GF-D8 (cell line): ENCODE measurements at places on chromosomes 2 and 18.

GRCh38 chr2:169358016-169358415, 4.3 kb downstream of the LRP2 start:
- DNase-seq: no peak

GRCh38 chr2:149145314-149146295, 107.1 kb downstream of the LYPD6B start:
- DNase-seq: no peak

DNA sequence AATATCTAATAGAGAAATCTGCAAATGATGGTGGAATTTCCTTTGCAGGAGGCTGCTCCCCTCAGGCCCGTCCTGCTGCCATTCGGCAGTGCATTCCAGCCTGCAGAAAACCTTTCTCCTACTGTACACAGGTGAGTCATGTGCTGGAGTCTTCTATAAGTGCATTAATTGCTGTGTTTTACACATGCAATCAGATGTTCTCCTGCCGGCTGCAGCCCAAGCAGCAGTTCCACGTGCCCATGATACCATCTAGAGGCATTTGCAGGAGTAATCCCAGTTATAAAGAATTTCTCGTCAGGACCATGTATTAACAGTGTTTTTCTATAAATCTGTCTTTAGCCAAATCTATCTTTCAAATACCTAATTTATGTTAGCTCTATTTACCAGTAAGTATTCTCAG, 304.7 kb upstream of the HNMT start:
- no peak for DNase-seq

DNA sequence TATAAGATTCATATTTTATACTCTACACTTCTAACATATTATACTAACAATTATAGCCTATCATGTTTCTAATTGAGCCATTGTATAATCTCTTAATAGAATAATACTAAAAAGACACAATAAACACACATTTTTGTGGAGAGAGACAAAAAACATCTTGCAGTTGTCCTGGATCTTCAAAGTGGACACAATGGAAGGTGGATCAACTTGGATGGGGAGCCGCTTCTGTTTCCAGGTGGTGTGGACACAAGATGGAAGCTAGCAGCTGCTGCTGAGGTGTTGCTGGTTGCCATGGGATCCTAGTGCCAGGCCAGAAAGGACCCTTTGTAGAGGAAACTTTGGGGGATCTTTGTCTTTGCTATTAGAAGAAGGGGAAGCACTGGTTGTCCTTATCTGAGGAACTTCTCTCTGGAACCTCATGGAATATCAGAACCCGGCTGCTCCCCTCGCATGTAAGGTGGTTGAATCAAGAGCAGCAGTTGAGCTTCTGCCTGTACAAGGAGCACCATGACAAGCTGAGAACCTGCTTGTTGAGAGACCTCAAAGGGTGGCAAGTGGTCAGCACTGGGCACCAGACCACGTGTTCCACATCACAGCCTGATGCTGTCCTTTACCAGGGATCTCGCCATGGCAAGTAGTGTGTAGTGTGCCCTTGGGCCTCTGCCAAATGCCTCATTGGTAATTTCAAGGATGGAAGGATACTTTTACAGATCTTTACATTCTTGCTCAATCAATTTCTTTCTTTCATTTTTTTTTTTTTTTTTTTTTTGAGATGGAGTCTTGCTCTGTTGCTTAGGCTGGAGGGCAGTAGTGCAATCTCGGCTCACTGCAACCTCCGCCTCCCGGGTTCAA, 232.2 kb downstream of the MYCN start:
- no peak for DNase-seq

- DNase-seq: no peak
Measured at GRCh38 chr18:68454511-68455228, 260.2 kb downstream of the TMX3 start.

GRCh38 chr18:37689841-37690240, 124.2 kb upstream of the CELF4 start:
- DNase-seq: no peak

DNA sequence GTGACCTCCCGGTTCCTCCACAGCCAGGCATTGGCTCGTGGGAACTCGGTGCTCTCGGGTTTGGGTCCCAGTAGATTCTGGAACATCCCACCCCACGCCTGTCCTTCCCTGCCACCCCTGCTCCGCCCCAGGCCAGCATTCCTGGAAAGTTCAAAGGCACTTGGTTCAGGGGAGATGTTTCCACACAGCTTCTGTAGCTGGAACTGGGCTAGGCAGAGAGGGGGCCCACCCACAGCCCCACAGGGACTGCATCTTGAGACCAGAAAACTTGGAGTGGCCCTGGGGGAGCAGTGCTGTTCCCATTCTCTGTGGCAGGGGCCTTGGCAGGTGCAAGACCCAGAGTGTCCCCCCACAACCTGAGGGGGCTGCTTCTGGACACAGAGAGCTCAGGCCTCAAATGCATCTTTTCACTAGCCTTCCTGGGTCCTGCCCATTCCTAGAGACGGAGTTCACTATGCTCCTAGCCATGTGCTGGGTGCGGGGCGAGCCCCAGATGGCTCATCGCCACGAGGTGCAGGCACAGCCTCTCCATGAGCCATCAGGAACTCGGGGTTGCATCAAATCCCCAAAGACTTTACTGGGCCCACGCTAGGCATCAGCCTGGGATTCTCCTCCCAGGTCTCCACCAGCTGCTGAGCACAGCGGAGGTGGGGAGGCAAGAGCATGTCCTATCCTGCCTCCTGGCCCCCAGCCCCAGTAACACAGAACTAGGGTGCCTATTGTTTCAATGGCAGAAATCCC, 68.7 kb downstream of the ZFP36L2 start:
- DNase-seq: no peak

GRCh38 chr2:156435718-156436496, at the start of gene GPD2:
TSS of gene GPD2 (plus strand) at chr2:156436379. CDS start at chr2:156476106, 39,727 bp downstream.
- peak; percentile 42 for DNase-seq

GRCh38 chr2:185835974-185836373, 97.4 kb downstream of the FSIP2 start:
- DNase-seq: no peak

- no peak for DNase-seq
Measured at GRCh38 chr2:176392744-176393414, 123.6 kb downstream of the MTX2 start.

GRCh38 chr2:56465491-56465890, 281.7 kb downstream of the CCDC85A start:
- DNase-seq: no peak

DNA sequence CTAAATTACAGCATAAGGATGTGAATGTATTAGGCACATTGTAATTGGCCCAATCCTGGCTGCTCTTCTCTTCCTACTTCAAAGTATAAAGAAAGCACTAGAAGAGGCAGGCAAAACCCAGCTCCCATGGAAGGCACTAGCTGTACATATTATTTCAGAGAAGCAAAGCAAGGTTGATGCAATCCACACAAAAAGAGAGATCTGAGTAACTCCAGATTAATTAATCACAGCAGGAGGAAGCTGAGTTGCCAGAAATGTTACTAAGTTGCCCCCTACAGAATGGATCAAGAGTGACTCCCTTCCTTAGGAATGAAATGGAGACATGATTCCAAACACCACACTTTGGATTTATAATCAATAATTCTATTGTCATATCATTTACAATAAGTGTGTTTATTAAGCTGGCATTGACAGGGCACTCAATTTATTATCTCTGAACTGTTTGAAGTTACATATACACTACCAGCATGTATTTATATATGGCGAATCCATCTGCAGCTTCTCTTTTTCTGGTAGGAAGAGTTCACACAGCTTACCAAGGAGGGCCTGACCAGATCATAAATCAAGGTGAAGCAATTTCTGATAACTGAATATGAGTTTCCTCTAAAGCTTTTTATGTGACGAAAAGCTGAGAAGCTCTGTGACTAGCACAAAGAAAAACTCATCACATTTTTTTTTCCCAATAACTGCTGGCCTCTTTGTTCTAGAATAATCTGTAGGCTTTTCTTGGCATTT, 393.1 kb upstream of the LYPD1 start:
- DNase-seq: no peak

- peak; percentile 2 for DNase-seq
Measured at GRCh38 chr2:58448065-58448507, 207.0 kb upstream of the FANCL start.

GRCh38 chr18:2967357-2967756, 45.6 kb downstream of the LPIN2 start:
- no peak for DNase-seq

GRCh38 chr2:10170256-10170655, 47.7 kb downstream of the RRM2 start:
- no peak for DNase-seq

DNA sequence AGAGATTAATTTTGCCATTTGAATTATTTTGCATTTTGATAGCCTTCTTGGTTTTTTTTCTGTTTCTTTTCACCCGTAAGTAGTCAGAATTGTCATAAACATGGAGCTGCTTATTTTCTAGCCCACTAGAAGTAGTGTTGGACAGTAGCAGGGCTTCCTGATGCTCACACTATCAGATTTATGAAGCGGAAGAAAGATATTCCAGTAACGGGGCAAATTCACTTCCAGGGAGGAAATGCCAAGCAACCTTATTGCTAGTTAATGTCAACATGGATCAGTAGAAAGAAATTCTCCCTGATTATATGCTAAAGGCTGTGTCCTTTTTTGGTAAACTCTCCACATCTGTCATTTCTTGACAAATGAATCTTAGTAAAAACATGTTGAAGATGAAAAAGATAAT, 19.2 kb upstream of the ADAM23 start:
- DNase-seq: no peak

DNA sequence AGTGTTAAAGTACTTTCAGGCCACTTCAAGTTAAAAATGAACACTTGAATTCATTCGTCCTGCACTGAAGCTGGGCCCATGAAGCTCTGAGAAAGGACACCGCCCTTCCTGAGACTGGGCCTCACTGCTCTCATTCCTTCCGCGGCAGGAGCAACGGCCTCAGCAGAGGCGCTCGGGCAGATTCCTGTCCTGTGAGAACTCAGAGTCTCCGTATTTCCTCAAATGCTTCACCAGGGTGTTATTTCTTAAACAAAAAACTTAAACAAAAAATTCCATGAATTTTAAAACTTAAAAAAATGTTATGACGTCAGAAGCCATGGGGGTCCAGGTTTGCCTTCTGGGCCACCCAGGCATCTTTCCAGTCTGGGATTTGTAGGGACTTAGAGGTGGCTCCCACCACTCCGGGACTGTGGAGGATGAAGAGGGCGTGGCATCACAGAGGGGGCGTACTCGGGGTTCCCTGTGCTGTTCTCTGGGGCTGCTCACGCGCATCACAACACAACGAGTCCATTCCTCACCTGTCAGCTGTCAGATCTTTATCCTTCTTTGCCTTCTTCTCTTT, 115.9 kb upstream of the ASB18 start:
- no peak for DNase-seq

GRCh38 chr2:44109166-44109565, 59.5 kb upstream of the PPM1B start:
- DNase-seq: no peak

- DNase-seq: no peak
Measured at GRCh38 chr2:224837558-224837957, 121.4 kb upstream of the CCDC195 start.

- DNase-seq: no peak
Measured at GRCh38 chr2:170340693-170341068, 162.7 kb downstream of the MYO3B start.

DNA sequence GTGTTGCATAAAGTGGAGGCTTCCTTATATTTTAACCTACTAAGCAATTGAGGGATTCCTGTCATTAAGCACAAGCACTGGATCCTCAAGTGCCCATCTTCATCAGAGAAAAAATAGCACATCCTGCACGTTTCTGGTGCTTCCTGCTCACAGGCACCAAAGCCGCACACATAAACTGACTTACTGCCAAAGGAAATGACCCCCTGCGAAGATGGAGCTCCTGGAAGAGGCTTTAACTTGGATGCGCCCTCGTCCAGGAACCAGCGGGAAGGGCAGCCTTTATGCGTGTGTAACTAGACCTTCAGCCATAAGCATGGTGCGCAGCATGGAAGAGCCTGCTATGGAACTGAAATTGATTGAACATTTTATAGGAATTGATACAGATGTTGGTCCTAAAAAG, 188.7 kb downstream of the FTCDNL1 start:
- no peak for DNase-seq

DNA sequence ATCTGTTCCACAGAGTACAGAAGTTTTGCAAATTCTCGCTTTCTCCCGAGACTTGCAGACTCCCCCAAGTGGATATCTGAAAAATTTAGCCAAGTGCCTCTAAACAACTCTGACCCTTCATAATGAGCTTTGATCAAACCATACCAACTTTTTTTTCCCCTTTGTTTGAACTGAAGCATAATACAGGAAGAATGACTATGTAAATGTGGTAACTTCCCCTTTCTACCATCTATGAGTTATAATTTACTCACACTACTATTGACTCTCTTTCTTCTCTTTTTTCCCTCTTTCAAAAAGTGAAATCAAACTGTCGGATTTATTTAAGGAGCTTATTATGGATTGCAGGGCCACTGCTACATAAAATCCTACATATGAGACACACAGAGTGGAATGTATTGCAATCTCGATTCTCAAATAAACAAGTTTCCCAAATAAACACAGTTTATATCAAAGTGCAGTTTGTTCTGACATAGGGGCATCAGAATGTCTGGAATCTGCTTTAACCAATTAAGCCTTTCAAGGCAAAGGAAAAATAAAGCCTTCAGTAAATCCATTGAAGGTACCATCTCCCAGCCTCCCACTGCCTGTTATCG, 1.4 kb upstream of the ZNF804A start:
- DNase-seq: peak; percentile 93

- DNase-seq: no peak
Measured at GRCh38 chr18:52546686-52547346, 206.8 kb downstream of the DCC start.

- no peak for DNase-seq
Measured at GRCh38 chr2:63665846-63666475, 77.2 kb downstream of the MDH1 start.

DNA sequence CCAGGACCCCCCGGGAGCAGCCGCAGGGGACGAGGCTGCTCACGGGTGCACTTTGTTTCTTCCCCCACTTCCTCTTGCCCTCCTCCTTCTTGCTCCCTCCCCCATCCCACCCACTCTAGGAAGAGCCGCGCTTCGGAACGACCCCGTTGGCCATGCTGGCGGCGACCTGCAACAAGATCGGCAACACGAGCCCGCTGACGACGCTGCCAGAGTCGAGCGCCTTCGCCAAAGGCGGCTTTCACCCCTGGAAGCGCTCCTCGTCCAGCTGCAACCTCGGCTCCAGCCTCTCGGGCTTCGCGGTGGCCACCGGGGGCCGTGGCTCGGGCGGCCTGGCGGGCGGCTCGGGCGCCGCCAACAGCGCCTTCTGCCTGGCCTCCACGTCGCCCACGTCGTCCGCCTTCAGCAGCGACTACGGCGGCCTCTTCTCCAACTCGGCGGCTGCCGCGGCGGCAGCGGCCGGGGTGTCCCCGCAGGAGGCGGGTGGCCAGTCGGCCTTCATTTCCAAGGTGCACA, 1.3 kb downstream of the SP9 start:
- DNase-seq: peak; percentile 25

DNA sequence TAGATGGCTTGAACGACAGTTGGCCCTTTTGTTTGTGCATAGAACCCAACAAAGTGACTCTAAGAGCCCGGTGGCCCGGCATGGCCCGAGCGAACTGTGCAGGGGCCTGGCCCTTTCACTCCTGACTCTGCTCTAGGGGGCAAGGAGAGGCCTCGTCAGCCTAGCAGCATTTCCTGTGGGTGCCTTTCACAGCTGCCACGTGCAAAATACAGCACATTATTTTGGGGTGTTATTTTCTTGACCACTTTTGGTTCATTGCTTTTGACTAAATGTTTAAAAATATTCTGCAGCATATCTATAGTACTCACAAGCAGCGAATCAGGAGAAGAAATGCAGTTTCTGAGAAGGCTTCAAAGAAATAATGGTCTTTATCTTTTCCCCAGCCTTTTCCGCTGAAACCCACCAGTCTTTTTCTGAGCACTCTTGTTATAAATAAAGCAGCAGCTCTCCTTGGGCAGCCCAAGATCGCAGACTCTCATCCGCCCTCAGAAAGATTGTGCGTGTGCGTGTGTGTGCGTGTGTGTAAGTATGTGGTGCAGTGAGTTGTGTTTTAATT, 31.3 kb downstream of the DGKD start:
- no peak for DNase-seq
